ENCODE measurements at places on chromosomes 6 and 20. TPM values are rescaled to one million over a fixed set of nuclear protein-coding genes. Genes with fewer than 3 reads are reported as not detected.

Gene PLA2G7
- not detected for total RNA-seq

- no peak for DNase-seq
These were observed 1365.9 kb downstream of the GRIK2 start for GRCh38 chr6:102759415-102759814.

Gene C6orf118
- not detected for total RNA-seq

DNA sequence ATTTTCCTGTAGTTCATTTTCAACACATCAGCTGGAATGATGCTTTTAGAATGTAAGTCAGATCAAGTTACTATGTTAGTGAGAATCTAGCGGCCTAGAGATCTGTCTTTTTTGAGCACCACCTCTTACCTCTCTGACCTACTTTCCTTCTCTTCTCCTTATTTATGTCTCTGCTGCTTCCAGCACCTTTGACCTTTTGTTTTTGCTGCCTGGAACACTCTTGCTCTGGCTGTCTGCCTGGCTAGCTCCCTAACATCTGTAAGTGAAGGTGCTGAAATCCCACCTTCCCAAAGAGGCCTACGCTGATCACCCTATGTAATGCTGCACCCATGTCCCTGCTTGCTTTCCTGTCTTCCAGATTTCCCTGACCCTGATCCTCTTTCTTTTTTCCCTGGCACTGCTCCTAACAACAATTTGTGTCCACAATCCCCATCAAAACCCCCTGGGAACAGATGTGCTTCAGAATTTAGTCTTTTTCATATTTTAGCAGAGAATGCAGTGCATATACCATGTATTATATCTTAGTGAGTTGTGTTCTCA, 87.8 kb downstream of the RFPL4B start:
- DNase-seq = no peak

GRCh38 chr6:79631693-79632172, 604 bp downstream of the SH3BGRL2 start:
- no peak for DNase-seq

Gene POLR1C
- 60.8 TPM for total RNA-seq

- no peak for DNase-seq
These were observed 10.4 kb upstream of the THBD start for GRCh38 chr20:23059846-23060245.

DNA sequence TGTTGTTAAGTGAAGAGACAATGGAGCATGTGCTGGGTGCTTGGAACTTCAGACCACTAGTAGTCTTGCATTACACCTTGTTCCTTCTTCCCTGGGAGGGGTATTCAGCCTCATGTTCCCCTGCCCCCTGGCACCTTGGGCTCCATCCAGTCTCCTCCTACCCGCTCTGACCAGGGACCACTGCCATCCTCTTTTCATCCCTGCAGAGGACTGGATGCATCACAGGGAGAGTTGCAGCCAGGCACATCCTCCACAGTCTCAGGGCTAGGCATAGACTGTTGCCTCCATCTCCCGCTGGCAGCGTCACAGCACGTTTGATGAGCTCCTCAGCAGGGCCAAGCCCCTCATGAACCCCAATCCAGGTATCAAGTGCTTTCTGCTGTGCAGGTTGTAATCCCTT, 1.3 kb upstream of the TAAR8 start:
- no peak for DNase-seq

Gene FAM162B
- total RNA-seq = not detected

Gene MAFB
- 0.83 TPM for total RNA-seq

DNA sequence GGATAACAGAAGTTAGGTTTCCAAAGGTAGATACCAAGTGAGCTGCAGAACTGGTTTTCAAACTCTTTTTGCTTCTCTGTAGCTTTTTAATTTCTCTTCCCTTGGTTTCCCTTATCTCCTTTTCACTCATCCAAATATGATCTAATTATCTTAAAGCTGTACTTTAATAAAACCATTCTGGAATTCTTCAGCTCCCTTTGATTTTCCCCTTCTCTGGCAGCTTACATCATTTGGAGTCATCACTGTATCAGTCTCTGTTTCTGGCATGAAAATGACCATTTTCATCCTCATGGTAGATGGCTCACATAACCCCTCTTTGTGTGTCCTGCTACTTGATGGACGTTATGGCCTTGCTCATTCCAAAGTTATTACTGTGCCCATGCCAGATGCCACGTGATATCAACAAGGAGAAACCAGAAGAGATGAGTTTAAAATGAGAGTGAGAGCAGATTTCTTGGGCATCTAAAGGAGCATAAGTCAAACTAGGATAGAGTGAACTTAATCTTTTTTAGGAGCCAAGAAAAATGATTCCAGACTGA, 620.2 kb downstream of the QKI start:
- DNase-seq = no peak

Gene MOG
- total RNA-seq = not detected

- DNase-seq = no peak
These were observed 644.3 kb downstream of the EPM2A start for GRCh38 chr6:145090801-145091585.

Gene HLA-DQA2
- 1.0 TPM for total RNA-seq

- DNase-seq = no peak
These were observed 27.6 kb upstream of the FUCA2 start for GRCh38 chr6:143539106-143539505.

DNA sequence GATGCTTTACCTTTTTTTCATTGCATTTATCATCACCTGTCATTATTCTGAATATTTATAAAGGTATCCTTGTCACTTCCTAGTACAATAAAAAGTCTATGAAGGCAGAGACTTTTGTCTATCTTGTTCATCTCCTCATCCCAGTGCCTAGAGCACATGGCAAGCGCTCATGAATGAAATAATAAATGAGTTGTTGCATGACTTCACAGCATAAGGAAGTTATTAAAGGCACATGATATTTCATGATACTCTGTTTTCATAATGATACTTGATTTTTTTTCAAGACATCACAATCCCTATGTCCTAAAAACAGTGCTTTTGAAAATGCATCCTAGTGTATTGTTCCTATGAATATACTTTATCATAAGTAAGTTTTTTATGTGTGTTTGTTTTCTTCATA, 310.6 kb upstream of the RSPO3 start:
- no peak for DNase-seq

- DNase-seq = no peak
These were observed 126.8 kb downstream of the ALDH8A1 start for GRCh38 chr6:134822920-134823709.

GRCh38 chr6:25953733-25954132, 8.9 kb upstream of the TRIM38 start:
- DNase-seq = no peak

GRCh38 chr20:55760586-55760985, 244.7 kb downstream of the CBLN4 start:
- no peak for DNase-seq

Gene PET117
- 15.7 TPM for total RNA-seq

- no peak for DNase-seq
These were observed 236.6 kb downstream of the PLCB1 start for GRCh38 chr20:8368670-8369069.

DNA sequence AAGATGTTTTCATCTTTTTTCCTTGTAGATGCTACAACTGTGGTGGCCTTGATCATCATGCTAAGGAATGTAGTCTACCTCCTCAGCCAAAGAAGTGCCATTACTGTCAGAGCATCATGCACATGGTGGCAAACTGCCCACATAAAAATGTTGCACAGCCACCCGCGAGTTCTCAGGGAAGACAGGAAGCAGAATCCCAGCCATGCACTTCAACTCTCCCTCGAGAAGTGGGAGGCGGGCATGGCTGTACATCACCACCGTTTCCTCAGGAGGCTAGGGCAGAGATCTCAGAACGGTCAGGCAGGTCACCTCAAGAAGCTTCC, 101.5 kb downstream of the POPDC3 start:
- DNase-seq = no peak

DNA sequence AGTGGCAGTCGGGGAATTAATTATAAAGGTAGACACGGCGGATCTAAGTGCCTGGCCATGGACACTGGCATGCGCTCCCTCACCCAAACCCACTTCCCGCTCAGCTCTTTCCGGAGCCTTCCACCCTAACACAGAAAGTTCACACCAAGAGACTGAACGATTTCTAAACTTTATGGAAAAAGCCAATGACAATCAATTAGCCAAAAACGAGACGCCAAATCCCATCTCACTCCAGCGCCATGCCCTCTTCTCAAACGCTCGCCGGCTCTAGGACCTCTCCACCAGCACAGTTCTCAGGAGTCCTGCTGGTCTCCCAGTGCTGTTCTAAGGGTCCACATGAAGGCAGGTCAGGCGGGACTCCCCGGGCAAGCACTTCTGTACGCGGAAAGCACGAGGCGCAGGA, 641 bp downstream of the SF3B5 start:
- no peak for DNase-seq
